ENCODE measurements at places on chromosomes 11 and 22.
A peak's percentile ranks its signal among the peaks of the same experiment; 100 is the strongest.

DNA sequence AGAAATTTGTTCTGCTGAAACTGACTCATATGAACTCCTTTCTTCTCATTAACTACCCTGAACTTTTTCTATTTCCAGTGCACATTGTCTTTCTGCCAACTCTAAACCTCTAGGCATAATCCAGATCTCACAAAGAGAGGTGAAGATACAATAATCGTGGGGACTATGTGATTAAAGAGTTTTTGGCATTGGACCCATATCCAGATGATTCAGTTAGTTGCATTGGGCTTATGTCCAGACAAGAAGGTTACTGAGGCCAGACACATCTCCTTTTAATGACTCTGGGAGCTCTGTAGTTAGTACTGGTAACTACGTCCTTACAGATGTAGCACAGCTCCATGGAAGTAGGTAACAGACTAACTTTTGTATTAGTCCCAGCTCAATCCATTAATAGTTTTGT, 273.0 kb downstream of the CASP12 start:
- DNase-seq, result no peak

GRCh38 chr11:114848027-114848426, 169.7 kb downstream of the NXPE2 start:
- DNase-seq, result no peak

- DNase-seq, result no peak
Measured at GRCh38 chr11:33262011-33262645, 4.9 kb downstream of the HIPK3 start.

DNA sequence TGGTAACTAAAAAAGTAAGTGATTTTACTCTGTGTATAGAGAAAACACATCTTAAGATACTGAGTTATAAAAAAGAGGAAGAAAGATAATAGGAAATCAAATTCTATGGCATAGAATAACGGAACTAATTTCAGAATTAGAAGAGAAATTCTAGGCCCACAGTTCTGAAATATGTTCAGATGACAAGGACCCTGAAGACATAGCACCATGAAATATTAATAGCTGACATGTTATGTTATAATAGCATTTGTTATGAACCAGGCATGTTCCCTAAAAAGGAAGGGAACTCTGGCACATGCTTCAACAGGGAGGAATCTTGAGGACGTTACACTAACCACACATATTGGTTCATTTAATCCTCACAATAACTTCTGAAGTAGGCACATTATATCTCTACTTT, 32.7 kb downstream of the PRDM10 start:
- DNase-seq, result no peak

GRCh38 chr11:12179531-12179930, 69.1 kb downstream of the MICAL2 start:
- no peak for DNase-seq

DNA sequence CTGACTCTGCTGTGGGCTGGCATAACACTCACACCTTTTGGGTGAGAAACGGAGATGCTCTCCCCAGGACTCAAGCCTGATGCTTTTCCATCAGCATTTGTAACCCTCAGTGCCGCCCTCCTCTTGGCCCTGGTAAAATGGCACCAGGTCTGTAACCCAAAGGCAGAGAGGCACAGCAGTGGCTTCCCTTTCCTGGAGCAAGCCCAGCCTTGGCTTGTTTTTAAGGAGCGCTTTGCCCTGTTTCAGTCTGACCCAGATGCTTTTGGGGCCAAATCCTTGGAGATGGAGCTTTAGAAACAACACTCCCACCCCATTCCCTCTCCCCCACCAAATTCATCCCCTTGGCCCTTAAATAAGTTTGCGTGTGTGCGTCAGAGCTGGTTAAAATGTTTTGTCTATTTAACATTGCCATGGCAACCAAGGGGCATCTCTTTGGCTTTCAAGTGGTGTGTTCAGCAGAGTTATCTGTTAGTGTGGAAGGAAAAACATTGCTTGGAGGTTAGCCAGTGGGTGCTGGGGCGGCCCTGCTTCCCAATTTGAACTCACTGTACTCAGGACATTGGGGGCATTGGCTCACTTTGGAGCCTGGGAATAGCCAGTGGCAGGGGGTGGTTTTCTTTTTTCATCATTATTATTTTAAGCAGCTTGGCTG, 134.1 kb downstream of the NAV2 start:
- DNase-seq, result no peak

- DNase-seq, result no peak
Measured at GRCh38 chr11:92048415-92048814, 176.2 kb upstream of the FAT3 start.

GRCh38 chr11:107562647-107563208, 2.8 kb downstream of the ALKBH8 start:
- no peak for DNase-seq

DNA sequence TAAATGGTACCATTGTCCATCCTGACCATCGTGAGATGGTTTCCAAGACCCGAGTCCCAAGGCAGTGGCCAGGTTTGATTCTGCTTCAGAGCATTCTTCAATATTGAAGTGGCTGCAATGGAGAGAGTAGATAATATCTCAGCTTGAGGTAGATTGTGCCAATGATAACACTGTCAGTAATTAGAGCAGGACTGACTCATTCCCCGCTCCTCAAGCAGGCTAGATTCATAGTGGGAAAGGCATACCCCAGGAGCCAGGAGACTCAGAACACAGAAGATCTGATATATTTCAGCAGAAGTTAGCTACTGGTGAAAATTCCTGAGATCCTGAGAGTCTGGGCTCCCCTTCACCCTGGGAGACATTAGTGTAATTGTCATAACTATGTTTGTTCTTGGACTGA, 55.6 kb upstream of the LARGE1 start:
- DNase-seq, result no peak

- DNase-seq, result no peak
Measured at GRCh38 chr11:135046986-135047385, 634.9 kb upstream of the B3GAT1 start.

- DNase-seq, result no peak
Measured at GRCh38 chr11:123588117-123588863, 66.1 kb downstream of the SCN3B start.

GRCh38 chr11:36258730-36259360, 30.4 kb downstream of the COMMD9 start:
- DNase-seq, result peak; percentile 14

DNA sequence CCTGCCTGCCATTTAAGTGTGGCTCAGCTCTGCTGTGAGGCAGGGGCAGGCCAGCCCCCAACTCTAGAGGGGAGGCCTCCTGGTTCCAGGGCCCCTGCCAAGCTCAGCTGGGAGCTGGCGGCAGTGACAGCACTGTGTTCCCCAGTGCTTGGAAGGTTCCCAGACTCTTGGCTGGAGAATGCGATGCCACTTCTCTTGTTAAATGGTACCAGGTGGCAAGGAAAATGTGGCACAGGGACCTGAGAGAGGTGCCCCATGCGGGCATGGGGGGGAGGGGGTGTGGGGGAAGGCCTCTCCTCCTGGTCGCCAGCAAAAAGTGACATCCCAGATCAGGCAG, 8.4 kb upstream of the TNFRSF13C start:
- DNase-seq, result no peak

DNA sequence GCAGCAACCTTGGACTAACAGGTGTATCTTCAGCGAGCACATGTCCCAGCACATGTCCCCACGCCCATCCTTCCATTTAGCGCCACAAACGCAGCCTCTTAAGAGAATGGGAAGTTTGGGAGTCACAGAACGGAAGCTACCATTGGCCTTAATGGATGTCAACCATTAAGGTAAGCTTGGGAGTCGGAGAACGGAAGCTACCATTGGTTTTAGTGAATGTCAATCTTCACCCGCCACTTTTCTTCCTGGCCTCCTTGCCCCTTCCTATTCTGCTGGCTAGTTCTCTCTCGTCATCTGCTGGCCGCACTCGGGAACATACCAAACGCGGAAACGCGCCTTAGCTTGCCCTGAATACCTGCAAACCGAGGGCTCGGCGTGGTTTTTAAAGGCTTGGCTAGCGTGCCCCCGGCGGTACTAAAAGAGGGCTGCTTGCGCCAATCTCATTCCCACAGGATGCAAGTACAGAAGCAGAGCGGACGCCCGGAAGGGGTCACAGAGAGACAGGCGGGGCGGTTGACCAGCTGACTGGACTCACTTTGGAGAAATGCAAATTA, 24.3 kb downstream of the GLYATL1 start:
- peak; percentile 5 for DNase-seq

- no peak for DNase-seq
Measured at GRCh38 chr11:10955616-10956015, 97.8 kb upstream of the ZBED5 start.

DNA sequence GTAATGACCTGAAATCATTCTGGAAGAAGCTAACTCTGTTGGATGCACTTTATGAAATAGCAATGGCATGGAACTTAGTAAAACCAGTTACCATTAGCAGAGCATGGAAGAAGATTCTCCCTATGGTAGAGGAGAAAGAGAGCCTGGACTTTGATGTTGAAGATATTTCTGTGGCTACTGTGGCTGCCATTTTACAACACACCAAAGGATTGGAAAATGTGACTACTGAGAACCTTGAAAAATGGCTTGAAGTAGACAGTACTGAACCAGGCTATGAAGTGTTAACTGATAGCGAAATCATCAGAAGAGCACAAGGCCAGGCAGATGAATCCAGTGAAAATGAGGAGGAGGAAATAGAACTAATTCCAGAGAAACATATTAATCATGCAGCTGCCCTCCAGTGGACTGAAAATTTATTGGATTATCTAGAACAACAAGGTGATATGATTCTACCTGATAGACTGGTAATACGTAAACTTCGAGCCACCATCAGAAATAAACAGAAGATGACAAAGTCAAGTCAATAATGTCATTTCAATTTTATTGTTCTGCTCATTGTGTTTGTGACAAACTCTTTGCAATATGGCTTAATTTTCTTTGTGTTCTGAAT, 2.0 kb downstream of the JRKL start:
- DNase-seq, result no peak

GRCh38 chr11:2300936-2301630, 635 bp downstream of the C11orf21 start:
- no peak for DNase-seq

GRCh38 chr22:17815703-17816254, 41.5 kb upstream of the BID start:
- no peak for DNase-seq

- no peak for DNase-seq
Measured at GRCh38 chr11:9738116-9738515, 74.2 kb downstream of the SWAP70 start.

- DNase-seq, result no peak
Measured at GRCh38 chr11:33399421-33399820, 142.2 kb downstream of the HIPK3 start.

DNA sequence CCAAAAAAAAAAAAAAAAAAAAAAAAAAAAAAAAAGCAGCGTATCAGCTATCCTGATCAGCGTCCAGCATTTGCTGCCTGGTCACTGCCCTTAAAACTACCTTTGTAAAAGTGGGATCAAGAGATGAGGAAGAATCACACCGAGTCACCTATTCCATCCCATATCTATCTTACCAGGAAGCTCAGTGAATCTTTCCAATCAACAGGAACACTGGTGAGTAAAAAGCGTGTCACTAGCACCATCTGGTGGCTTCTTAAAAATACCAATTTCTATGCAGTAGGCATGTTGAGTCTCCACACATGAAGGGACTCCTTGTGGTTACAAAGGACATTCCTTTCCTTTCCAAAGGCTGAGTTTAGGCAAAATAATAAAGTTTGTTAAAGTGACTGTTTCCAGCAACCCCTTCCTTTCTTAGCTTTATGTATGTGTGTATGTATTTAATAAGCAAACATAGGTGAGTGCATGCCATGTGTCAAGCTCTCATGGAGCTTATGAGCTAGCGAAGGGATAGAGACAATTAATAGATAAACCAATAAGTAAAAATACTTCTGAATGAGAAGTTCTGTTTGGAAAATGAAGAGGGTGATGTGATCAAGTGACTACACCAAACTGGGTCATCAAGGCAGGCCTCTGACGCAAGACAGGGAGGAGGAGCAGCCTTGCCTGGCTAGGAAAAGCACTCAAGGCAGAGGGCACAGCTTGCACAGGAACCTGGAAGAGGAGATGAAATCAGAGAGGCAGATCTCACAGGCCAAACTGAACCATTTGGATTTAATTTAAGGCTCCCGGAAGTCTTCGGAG, 13.9 kb upstream of the TP53AIP1 start:
- DNase-seq, result peak; percentile 44

DNA sequence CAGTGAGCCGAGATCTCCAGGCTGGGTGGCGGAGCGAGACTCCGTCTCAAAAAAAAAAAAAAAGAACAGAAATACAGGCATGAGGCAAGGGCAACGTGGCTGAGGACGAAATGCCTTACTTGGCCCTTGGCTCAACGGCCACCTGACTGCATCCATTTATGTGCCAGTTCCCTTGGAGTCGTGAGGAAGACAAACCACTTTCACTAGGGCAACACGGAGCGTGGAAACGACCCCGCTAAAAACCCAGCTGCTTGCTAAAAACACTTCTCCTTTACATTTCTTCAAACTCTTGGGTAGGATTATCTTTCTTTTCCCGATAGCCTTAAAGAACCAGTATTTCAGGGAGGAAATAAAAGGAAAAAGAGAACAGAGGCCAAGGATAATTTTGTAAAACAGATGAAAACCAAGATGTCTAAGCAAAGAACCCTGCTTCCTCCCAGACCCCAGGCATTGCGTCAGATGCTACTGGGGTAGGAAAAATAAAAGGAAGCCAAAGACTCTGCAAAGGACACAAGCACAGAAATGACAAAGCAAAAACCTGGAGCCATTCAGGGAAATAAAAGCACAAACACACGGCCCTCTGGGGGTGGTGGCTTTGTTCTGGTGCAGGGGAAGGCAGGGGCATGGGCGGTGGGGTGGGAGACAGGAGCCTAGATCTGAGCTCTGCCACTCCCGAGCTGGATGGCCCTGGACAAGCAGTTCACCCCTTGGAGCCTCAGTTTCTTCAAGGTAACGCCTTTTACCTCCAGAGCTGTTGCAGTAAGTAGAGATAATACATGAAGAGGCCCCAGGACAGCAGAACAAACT, 37.0 kb downstream of the PC start:
- DNase-seq, result no peak

DNA sequence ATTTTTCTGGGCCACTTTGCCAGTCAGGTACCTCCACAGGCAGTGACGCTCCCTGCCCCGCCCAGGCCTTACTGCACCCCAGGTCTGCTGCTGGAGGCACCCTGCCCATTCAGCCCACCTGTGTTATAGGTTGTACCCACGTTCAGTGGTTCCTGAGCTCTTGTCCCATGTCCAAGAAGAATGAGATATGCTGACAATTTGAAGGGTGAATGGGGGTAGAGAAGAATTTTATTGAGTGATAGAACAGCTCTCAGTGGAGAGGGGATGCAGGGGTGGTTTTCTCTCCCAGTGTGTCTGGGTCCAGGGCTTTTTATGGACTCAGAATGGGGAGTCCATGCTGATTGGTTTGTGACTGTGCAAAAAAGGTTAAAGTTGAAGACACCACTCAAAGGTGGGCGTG, 149.7 kb downstream of the LDLRAD3 start:
- DNase-seq, result no peak

GRCh38 chr22:45786726-45787125, 115.1 kb downstream of the ATXN10 start:
- no peak for DNase-seq

- no peak for DNase-seq
Measured at GRCh38 chr11:47318166-47318565, 34.3 kb downstream of the MYBPC3 start.

GRCh38 chr11:124759266-124760204, 2.6 kb downstream of the ESAM start:
- no peak for DNase-seq

All from Jurkat, Clone E6-1 (cell line).